ENCODE measurements at places on chromosomes 6 and 20. TPM values are rescaled to one million over a fixed set of nuclear protein-coding genes. Genes with fewer than 3 reads are reported as not detected.

The FHL5 gene
- not detected for total RNA-seq

DNA sequence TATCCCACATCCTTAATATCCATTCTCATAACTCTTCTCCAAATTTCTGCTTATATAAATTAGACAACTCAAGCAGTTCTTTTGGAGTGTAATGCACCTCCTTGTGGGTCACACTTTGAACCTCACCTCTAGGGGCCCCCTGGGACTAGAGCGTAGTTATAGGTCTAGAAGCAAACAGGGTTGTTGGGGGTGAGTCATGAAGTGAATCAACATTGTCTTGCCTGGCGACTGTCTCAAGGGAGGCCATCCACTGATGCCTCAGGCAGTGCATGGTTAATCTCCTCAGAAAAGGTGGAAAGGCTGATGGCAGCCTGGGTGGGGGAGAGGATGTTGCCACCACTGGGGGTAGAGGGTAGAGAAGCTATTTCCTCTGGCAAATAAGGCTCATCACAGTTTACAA is 129.1 kb downstream of the TNFRSF21 start:
- peak; percentile 54 for DNase-seq

DNA sequence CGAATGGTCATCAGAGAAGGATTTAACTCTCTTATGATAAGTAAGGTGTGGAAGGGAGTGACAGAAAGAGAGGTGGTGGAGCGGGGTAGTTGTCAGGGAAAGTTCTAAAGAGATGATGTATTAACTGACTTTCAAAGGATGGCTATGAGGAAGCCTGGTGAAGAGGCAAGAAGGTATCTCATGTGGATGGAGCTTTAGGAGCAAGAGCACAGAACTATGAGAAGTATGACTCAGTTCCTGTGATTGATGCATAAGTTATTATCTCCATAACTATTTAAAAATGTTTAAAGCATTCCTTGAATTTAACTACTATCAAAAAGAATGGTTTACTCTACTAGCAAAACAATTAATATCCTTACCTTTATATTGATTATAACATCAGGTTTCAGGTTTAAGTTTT is 28.8 kb downstream of the AK9 start:
- no peak for DNase-seq

The RNF182 gene
- total RNA-seq: not detected

- DNase-seq: peak; percentile 19
Measured at GRCh38 chr20:11581271-11581670, 336.4 kb upstream of the BTBD3 start.

GRCh38 chr6:167565388-167565787 is 240.5 kb downstream of the TTLL2 start:
- no peak for DNase-seq

GRCh38 chr6:132995432-132995831 is 181.1 kb downstream of the RPS12 start:
- DNase-seq: no peak

GRCh38 chr6:89786970-89787369 is 32.6 kb downstream of the MDN1 start:
- no peak for DNase-seq

DNA sequence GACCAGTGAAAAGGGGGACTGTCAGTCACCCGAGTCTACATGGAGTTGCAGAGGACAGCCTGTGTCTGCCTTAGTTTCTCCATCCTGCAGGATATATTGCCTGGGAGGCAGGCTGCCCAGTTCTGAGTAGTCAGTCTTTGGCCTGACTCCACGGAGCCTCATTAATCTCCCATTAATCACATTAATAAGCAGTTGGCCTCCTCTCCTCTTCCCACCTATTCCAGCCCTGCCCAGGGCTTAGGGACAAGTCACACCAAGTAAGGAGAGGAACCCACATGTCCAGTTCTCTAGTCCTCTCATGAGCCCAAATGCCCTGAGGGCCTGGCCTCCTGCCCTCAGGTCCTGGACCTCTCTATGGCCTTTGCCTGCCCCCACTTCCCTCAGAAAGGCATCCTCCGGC is 1.3 kb upstream of the MUCL3 start:
- DNase-seq: no peak

GRCh38 chr6:145073811-145074210 is 661.5 kb downstream of the EPM2A start:
- no peak for DNase-seq

DNA sequence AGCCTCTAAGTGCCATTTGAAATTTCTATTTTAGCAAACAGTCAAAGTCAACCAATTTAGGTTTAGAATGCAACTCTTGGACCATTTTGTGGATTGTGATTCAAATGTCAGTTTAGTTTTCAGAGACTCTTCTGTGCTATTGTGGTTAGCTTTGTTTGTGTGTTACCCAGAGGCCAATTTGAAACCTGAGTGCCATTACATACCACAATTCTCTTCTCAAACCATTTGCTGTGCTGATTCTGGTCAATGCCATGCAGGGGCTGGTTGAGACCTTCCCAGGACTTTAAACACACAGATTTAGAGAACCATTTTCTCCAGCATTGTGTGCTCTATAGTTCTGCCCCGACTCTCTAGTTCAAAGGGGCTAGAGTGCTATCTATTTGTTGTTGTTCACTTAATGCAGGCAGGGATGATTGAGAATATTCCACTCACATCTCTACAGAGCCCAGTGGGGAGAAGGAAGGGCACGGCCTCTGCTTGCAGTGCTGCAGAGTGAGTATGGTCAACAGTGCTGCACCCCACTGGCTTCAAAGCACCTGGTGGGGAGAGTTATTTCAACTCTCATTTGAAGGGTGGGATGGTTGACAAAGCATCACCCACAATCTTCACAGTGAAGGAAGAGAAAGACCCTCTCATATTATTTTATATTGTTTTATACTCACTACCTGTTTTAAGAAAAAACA is 738.2 kb downstream of the COL12A1 start:
- no peak for DNase-seq

DNA sequence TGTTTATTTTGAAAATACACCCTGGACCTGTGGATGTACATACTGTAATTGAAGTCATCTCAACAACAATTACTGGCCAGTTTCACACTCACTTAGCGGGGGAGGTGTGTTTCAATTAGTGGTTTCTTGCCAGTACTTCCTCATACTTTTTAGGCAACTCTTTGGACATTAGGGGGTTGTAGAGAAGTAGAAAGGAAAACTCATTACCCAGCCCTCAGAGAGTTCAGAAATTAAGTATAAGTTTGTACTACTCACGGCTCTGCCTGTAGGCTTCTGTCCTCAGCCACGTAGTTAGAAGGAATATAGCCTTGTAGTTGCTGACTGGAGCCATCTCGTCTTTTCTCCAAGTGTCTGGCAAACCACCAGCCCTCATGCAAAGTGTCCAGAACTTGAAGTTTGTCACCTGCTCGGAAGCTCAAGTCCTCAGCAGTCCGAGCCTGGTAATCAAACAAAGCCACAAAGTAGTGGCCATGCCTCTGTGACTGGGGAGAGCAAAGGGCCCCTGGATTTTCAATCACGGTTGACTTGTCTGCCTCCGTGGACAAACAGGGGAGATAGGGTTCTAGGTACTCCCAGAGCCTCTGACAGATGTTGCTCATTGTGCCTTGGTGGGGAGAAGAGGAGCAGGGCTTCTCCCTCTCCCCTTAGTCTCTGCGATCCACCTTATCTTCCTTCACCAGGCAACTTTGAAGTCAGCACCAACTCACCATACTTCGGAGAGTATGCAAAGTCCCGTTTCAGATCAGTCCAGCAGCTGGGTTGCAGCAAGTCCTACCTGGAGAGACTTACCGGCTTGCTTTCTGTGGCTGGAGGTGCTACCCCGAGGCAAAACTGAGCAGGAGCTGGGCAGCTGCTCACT is 749 bp downstream of the FRK start:
- DNase-seq: peak; percentile 73

- no peak for DNase-seq
Measured at GRCh38 chr20:20480689-20481088, 112.8 kb downstream of the INSM1 start.

The SLC2A10 gene
- total RNA-seq: 1.5 TPM

GRCh38 chr20:6632187-6632586 is 135.3 kb upstream of the BMP2 start:
- DNase-seq: no peak

GRCh38 chr20:58567437-58567836 is 52.2 kb upstream of the APCDD1L start:
- DNase-seq: no peak

GRCh38 chr20:2917266-2917665 is 44.0 kb downstream of the PTPRA start:
- DNase-seq: no peak

DNA sequence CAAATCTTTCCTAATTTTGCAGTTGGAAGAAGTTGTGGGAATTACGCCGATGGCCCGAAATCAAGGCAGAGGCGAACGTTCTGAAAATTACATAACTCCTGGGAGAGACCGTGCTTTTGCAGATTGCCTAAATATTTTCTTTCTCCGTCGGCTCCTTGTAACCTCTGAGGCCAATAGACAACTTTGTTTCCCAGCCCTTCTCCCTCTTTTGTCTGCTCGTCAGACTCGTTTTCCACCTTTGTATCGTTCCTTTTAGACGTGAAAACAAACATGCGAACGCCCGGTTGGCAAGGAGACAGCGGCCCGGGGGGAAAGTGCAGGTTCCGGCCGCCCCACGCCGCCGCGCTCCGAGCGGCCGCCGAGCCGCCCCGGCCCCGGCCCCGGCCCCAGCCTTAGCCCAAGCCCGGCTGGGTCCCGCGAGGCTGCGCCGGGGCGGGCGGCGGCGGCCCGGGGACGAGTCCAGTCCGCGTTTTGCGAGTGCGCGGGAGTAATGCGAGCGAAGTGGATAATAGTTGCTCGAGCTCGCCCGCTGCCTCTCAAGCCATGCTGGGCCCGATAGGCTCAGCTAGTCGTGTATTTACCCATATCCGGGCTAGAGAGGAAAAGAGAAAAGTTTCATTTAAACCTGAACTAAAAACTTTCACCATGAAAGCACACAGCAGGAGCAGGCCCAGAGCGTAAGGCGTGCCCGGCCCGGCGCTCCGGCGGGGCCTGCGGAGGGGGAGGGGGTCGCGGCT is at the start of gene ARID1B:
ARID1B (plus strand) TSS at position 539 of the 737 bp plus-strand sequence. CDS start 303 bp downstream, outside the sequence.
- peak; percentile 69 for DNase-seq

The SCUBE3 gene
- total RNA-seq: not detected

DNA sequence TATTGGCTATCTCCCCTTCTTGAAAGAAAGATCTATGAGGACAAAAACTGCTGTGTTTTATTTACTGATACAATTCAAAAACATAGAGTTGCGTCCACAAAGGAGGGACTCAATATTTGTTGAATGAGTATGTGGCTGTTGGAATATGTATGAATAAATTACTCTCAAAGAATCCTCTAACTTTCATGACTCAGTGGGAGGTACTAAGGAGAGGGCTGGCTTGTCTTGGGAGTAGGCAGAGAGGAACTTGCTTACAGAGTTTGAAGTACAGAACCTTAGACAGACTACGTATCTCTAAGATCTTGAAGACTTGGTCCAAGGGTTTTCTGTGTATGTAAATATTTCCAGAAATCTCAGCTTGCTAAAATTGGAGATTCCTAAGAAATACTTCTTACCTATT is 504.0 kb upstream of the PTCHD4 start:
- DNase-seq: no peak

DNA sequence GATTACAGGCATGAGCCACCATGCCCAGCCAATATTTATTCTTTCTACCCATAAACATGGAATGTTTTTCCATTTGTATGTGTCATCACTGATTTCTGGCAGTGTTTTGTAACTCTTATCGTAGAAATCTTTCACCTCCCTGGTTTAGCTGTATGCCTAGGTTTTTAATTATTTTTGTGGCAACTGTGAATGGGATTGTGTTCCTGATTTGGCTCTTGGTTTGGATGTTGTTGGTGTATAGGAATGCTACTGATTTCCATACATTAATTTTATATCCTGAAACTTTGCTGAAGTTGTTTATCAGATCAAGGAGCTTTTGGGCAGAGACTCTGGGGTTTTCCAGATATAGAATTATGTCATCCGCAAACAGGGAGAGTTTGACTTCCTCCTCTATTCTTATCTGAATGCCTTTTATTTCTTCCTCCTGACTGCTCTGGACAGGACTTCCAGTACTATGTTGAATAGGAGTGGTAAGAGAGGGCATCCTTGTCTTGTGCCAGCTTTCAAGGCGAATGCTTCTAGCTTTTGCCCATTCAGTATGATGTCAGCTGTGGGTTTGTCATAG is 198.6 kb downstream of the ZDHHC14 start:
- peak; percentile 29 for DNase-seq

DNA sequence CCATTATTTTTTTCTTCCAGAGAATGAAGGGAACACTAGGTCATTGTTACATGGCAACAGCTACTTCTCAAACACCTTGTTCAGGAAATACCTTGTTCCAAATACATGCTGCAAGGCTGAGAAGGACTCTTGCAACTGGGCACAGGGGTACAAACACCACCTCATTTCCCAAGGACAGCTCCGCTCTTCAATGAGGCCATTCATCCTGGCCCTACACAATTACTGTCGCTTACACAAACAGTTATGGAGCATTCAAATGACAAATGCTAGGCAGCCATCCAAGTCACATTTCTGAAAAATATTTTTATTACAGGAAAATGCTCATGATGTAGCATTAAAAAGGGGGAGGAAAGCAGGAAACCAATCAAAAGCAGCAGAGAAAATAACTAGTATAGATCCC is 611.9 kb downstream of the DHX35 start:
- no peak for DNase-seq

- DNase-seq: no peak
Measured at GRCh38 chr6:109301418-109301817, 80.8 kb downstream of the CD164 start.

GRCh38 chr20:46789339-46790028 is 80.0 kb downstream of the SLC2A10 start:
- no peak for DNase-seq

DNA sequence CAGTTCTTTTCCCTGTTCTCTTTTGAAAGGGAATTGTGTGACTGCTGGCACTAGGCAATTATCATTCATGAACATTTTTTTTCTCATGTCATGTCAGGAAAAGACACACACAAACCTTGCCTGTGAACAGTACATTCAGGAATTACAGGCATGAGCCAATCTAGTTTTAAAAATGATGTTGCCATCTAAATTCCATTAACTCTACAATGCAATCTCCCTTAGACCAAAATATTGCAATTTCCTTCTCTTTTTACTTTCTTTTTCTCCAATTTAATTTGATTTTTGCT is 127.5 kb upstream of the STMND1 start:
- DNase-seq: no peak

DNA sequence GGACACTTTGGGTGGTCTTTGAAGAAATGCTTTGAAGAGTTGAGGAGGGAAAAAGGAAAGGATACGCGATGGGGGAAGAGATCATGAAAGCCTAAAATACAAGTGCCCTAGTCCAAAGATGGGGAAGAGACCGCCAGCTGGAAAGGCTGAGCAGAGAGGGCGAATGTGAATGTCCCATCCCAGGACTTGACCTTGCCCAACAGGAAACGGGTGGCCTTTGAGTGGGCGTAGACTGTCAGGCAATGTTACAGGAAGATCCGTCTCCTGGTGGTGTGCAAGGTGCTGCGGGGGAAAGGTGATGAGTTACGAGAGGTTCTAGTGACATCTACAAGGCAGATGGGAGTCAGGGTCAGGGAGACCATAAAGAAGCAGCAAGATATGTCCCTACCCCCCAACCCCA is 55.0 kb upstream of the TBXT start:
- no peak for DNase-seq

- DNase-seq: peak; percentile 46
Measured at GRCh38 chr6:157381631-157382621, 936 bp downstream of the ZDHHC14 start.

- no peak for DNase-seq
Measured at GRCh38 chr20:62545901-62546525, 70.2 kb upstream of the GATA5 start.

- DNase-seq: peak; percentile 89
Measured at GRCh38 chr20:21615617-21616080, 89.8 kb upstream of the PAX1 start.

The DEFB110 gene
- total RNA-seq: not detected

All from HT-29 (cell line).